ENCODE measurements at places on chromosomes 2 and 18.

DNA sequence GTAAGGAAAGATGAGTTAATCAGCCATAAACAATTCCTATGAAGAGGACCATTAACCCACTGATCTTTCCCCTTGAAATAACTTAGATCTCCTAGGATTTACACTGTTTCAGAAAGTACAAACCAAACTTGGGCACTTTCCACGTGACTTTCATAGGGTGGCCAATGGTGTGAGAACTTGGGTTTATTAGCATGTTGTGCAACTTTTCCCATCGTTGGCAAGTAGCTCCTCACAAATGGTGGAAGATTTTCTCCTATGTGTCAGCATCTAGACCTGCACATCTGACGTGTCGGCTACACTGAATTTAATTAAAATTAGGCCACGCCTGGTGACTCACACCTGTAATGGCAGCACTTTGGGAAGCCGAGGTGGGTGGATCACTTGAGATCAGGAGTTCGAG is 116.3 kb downstream of the GALNT1 start:
- no peak overlapping the region for H3K27ac ChIP-seq
- no peak overlapping the region for H3K4me3 ChIP-seq
- H3K27me3 ChIP-seq, result no peaks in the 10 kb centered on the region

- DNase-seq, result no peak
- no peak overlapping the region for H3K27ac ChIP-seq
- peaks cover 99% of the 10 kb centered on the region for H3K36me3 ChIP-seq
Measured at GRCh38 chr2:86158286-86158685, 37.0 kb downstream of the IMMT start.

GRCh38 chr2:32863803-32864202 is 83.0 kb upstream of the LTBP1 start:
- no peaks in the 10 kb centered on the region for H3K27me3 ChIP-seq
- H3K4me1 ChIP-seq, result no peaks in the 10 kb centered on the region
- H3K36me3 ChIP-seq, result no peaks in the 10 kb centered on the region

- H3K27ac ChIP-seq, result no peak overlapping the region
- H3K36me3 ChIP-seq, result no peaks in the 10 kb centered on the region
- H3K27me3 ChIP-seq, result no peaks in the 10 kb centered on the region
- no peak overlapping the region for H3K4me3 ChIP-seq
- no peak for DNase-seq
- no peaks in the 10 kb centered on the region for H3K4me1 ChIP-seq
Measured at GRCh38 chr18:34821669-34822210, 111.6 kb downstream of the DTNA start.

All from CD14-positive monocyte (primary cell).